ENCODE measurements at places on chromosomes 5 and 9.

DNA sequence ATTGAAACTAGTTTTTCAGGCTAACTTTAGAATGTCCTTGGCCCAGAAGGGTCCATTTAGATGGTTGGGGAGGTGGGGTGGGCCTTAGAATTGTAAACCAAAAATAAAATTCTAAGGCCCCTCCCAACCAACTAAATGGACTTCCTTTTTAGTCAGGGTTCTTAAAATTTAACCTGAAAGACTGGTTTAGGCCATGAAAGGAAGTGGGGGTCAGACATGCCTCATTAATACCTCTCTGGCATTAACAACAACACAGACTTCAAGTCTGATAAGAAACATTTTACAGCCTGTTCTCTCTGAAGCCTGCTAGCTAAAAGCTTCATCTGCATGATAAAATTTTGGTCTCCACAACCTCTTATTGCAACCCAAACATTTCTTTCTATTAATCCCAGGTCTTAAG, 65.5 kb upstream of the TNC start:
- DNase-seq: no peak

- DNase-seq: no peak
These were observed 77.1 kb downstream of the STRBP start for GRCh38 chr9:123191260-123191659.

- no peak for DNase-seq
These were observed 7.4 kb upstream of the CARD19 start for GRCh38 chr9:93088656-93089015.

DNA sequence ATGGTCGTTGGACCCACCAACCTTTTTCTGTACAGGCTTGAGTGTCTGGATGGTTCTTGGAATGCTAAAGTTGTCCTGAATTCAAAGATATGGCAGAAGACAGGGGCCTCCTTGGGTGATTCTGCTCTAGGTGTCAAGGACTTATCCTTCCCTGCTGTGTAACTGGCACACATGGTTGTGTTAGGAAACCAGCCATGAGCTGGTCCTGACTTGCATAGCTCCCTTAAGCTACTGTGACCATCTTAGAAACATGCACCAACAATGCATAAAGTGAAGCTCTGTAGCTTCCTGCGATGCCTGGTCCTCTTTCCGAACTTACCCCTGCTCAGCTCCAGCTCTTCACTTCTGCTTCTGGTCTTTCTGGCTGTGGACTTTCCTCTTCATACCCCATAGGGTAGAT, 224.6 kb downstream of the TLE4 start:
- DNase-seq: no peak

- DNase-seq: no peak
These were observed 285.5 kb upstream of the SLC24A2 start for GRCh38 chr9:20074291-20074690.

DNA sequence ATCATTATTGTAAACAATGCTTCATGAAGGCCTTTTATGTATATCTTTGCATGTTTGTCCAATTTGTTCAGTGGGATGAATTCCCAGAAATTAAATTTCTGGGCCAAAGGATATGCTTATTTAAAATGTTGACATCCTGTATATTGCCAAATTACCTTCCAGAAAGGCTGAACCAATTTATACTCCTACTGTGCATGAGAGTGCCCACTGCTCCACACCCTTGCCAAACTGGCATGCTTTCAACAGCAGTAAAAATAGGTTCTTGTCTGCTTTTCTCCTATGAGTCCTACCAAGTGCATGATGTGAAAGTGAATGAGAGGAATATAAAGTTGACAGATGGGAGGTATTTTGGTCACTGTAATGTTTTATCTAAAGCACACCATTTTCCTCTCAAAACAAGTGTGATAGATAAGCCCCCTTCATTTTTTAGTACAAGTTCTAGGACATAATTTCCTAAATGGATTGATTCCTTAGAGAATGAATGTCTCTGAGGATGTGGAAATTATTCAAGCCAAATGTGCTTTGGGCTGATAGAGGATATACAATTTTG, 70.5 kb upstream of the ERBIN start:
- no peak for DNase-seq

DNA sequence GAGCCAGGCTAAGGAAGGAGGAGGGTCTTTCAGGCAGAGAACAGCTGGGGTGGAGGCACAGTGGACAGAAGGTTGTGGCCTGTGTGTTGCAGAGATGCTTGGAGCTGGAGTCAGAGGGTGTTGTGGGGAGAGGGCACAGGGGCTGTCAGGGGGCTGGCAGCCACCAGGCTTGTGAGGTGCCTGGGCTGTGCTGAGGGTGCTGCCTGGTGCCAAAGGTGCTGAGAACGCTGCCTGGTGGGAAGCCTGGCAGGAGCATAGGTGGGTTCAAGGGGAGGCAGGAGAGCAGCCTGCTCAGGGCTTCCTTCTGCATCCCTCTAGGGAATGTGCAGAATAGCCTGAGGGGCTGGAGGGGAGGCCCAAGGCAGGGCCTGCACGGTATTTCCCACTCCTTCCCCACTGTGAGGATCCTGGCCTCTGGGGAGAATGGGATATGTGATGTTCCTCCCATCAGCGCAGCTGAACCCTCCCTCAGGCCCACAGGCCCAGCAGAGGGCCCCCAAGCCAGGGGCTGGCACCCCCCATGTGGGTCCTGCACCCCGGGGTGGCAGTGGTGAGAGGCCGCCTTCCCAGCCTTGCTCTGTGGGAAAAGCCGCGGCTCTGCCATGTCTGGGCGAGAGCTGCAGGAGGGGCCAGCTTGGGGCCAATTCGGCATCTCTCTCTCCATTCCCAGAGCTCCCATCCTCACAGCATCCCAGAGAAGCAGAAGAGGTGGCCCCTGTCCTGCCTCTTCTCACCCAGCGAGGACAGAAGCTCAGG, 76.3 kb downstream of the CACNA1B start:
- no peak for DNase-seq

DNA sequence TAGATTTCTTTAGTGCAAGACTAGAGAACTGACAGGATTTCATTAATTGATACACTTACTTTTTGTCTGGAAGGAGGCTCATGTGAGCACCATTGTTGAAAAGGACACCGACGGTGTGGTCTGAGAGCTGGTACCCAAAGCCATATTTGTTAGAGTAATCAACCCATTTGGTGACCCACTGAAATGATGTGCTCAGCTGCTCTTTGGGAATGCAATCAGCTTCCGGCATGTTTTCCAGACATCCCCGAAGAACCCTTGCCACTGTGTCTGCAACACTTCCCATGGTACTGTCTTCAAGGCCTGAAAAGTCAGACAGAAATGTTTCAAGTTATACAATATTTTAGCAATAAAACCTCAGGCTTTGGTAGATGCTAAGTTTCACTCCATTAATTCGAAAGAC, 4.4 kb downstream of the PLK2 start:
- no peak for DNase-seq

- no peak for DNase-seq
These were observed 708.1 kb downstream of the EFNA5 start for GRCh38 chr5:106962464-106963230.

DNA sequence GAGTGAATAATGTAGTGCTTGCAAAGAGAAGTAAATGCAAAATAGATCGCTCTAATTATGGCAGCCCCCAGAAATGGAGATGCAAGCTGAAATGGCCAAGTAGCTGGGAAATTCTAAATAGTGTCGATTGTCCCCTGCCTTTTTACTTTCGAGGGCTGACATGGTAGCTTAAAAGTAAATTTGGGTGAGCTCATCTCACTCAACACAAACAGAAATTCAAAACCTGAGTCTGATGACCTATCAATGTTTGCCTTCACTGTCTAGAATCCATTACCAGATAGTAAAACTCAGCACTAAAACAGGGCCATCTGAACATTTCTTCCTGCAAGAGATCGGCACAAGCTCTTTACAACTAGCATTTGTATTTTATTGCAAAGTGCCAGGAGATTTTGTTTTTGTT, 7.0 kb upstream of the LHX2 start:
- no peak for DNase-seq

DNA sequence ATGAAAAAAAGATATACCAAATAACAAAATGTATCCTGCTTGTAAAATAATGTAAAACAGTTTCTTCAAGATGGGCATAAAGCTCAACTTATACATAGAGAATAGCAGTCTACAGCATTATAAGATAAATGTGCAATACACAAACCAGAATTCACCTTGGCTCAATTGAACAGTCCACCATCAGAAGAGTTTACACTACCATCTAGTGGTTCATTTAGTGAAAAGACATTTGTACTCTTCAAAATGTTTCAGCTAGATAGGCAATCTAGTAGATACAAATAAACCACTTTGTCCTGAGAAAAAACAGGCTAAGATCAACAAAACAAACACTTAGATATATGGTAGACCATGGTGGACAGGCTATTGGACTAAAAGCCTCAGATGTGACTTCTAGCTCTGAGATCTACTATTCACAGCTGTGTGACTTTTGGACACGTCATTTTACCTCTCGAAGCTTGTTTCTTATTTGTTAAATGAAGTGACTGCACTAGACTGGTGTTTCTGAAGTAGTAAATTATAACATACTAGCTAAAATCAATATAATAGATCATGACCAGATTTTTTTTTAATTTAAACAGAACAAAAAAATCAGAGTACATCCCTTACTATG, 22.1 kb upstream of the TPD52L3 start:
- peak; percentile 10 for DNase-seq

DNA sequence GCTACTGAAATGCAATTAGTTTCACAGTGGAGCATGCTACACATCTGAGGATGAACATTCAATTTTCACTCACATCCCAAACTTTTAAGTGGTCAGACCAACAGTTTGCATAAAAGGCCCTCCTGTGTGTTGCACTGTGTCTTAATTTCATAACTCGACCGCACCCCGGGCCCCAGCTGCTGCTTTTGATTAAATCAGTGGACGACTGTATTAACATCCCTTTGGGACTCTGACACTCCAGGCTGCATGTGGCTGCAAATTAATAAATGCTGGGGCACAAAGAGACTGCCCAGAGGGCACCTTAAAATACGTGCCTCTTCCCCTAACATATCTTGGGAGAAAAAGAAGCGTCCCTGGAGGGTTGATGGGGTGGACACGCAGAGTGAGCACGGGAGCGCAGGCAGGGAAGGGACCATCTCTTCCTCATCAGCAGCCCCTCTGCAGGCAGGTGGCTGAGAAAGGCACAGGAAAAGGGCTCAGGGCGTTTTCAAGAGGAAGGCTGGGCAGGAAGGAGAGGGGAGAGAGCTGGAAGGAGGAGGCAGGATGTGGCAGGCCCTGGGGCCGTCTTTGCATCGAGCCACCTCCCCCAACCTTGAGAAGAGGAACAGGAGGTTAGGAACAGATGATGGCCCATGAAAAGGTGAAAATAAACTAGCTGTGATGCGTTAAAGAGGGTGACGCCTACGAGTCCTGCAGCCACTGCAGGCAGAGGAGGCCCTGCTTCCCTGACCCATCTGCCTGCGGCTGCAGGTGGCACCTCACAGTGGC, 18.6 kb downstream of the MED10 start:
- no peak for DNase-seq

GRCh38 chr5:150515446-150515845, 7.5 kb downstream of the NDST1 start:
- peak; percentile 22 for DNase-seq

GRCh38 chr9:113376634-113377567, at the start of gene HDHD3:
Gene HDHD3 (minus strand): TSS chr9:113376986. CDS start chr9:113374354, 2,632 bp downstream.
- no peak for DNase-seq

GRCh38 chr5:150700246-150700593, 642 bp downstream of the RBM22 start:
- DNase-seq: no peak

DNA sequence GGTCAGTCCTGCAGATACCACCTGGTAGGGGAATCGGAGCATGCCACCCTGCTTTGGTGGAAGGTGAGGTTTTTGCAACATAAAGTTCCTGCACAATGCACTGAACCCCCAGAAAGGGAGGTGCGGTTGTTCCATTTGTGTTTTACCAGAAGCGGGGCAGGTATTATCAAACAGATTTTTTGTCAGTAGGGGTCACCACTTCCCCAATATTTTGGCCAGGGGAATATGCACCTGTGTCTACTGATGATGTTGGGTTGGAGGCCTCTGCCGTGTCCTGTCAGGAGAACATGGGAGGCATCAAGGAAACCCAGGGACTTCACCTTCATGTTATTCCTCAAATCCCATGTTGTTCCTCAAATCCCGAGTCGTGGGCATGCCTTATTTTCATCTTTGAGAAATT, 438.7 kb downstream of the NTRK2 start:
- no peak for DNase-seq

DNA sequence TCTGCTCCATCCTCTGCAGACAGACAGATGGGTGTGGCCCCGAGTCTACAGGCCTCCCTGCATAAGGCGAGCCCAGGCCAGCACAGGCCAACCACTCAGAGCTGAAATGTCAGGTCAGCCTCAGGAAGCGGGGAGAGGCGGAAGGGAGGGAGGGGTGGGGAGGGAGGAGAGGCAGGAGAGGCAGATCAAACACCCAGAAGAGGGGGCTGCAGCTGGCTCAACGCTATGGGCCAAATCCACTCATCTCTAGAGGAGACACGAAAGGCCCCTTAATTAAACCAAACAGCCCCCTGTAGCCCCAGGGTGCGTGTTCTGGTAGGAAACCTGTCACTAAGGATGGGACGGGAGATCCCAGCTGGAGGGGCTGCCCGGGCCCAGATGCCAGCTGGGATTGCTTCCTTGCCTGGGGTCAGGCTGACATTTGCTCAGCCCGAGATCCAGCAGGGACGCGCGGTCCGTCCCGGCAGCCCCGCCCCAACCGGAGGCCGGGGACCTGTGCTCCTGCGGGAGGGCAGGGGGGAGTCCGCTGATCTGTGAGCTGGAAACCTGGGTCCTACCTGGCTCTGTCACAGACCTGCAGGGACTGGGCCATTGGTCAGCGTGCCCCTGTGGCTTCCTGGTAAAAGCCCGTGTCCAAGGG, 97.2 kb upstream of the SARDH start:
- DNase-seq: no peak

- DNase-seq: no peak
These were observed 5.2 kb upstream of the FBP1 start for GRCh38 chr9:94644543-94644942.

DNA sequence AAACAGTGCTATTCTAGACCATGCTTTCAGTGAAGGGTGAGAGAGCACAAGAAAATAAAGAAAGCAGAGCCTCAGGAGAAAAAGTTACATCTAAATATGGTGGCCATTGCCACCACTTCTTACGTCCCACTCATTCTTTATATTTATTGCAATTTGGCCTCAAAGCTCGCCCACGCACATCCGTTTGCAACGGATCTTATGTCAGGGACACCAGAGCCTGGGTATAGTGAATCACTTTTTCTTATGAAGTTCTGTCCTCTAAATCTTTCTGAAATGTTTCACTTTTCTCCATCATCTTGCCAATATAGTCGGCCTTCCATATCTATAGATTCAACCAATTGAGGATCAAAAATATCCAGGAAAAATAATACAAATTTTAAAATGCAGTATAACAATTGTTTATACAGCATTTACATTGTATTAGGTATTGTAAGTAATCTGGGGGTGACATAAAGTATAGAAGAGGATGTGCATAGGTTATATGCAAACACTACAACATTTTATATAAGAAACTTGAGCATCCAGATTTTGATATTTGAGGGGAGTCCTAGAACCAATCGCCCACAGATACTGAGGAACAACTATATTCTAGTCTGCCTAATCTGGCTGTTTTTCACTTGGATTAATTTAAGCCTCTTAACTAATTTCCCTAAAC, 35.2 kb downstream of the GOLPH3 start:
- no peak for DNase-seq

GRCh38 chr5:125965577-125965976, 457.6 kb upstream of the GRAMD2B start:
- no peak for DNase-seq

- peak; percentile 6 for DNase-seq
These were observed 258.7 kb upstream of the ARRDC3 start for GRCh38 chr5:91641730-91642350.

- DNase-seq: no peak
These were observed 129.4 kb upstream of the VLDLR start for GRCh38 chr9:2492161-2492560.

Data from urothelium cell line (cell line).